ENCODE measurements at places on chromosomes 11 and 22. TPM values are rescaled to one million over a fixed set of nuclear protein-coding genes. Genes with fewer than 3 reads are reported as not detected.

Gene SCN2B
- not detected for total RNA-seq

Gene CDKN1C
- total RNA-seq: 16.0 TPM

Gene BLID
- 0.16 TPM for total RNA-seq

Gene AHNAK
- total RNA-seq: 449 TPM

Gene SCT
- total RNA-seq: not detected
